ENCODE measurements at places on chromosomes 1 and 21. TPM values are rescaled to one million over a fixed set of nuclear protein-coding genes. Genes with fewer than 3 reads are reported as not detected.

- DNase-seq = no peak
These were observed 341.8 kb downstream of the RYR2 start for GRCh38 chr1:237383791-237384190.

GRCh38 chr1:11967028-11967547 is 13.2 kb upstream of the MFN2 start:
- DNase-seq = no peak

DNA sequence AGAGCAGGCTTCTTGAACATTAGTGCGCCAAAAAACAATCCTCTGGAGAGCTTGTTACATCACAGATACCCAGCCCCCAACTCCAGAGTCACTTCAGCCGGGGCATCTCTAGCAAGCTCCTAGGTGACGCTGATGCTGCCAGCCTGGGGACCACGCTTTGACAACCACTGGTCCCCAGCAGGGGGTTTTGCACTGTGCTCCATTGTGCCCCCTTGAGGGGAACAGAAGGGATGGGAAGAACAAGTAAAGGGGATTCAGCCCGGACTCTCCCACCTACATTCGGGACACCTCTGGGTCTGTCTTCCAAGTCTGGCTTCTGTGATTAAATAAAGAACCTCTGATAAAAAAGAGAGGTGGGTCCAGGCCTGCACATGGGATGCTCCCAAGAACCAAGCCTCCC is 60.4 kb downstream of the ATP5PO start:
- DNase-seq = no peak

BMP8A gene
- not detected for total RNA-seq

KIF21B gene
- 0.63 TPM for total RNA-seq

DNA sequence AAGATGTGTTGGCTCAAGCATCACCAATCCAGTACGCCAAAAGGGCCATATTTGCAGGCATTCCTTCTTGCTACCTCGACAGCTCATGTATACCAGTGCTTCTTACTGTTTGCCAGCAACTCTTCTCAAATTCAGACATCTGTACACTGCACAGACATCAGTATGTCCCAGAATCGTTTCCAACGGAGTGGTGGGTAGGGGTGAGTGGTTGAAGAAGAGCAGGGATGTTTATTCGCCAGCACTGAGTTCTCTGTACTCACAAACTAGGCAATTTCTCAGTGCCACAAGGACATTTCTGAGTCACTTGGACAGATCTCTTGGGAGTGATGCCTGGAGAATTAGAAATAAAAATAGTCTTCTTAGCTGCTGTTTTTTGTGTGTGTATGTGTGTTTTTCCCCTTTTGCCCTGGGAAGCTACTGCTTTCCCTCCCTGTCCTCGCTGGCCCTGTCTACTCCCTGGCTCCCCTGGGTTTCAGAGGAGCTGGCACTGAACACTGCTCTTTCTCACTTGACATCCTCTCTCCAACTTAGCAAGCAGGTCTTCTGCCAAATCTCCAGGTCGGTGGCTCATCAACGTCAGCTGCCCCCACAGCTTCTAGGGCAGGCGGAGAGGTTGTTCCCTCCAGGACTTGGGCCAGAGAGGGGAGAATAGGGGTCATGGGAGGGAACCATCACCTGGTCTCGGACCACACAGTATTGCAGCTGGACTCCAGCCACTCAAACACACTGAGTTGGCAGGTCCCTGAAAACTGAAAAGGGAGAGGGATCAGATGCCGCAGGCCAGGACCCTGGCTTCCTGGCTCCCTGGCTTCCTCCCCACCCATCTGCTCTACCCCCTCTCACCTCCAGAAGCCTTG is 90.5 kb downstream of the NMNAT2 start:
- DNase-seq = no peak

DNA sequence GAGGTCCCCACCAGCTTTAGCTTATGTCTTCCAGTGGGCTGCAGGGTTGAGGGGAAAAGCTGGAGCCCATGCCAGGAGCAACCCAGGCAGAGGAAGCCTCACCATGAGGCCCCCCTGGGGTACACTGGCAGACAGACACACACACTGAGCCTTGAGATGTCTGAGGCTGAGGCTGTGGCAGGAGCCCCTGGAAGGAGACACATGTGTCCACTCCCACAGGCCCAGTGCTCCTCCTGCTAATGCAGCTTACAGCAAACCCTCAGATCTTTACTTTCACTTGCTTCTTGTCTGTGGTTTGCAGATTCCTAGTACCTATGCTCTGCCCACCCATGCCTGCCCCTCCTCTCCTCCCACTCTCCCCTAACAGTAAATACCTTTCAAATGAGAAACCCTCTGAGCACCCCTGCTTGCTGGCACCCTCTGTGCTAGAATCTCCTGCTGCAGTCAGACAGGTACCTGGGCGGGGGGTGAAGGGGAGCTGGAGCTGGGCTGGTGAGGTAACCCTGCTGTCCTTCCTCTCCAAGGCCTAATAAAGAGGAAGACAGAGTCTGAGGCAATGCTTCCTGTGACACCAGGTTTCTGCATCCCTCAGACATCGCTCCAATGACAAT is 63.4 kb upstream of the NEK2 start:
- DNase-seq = no peak

DNA sequence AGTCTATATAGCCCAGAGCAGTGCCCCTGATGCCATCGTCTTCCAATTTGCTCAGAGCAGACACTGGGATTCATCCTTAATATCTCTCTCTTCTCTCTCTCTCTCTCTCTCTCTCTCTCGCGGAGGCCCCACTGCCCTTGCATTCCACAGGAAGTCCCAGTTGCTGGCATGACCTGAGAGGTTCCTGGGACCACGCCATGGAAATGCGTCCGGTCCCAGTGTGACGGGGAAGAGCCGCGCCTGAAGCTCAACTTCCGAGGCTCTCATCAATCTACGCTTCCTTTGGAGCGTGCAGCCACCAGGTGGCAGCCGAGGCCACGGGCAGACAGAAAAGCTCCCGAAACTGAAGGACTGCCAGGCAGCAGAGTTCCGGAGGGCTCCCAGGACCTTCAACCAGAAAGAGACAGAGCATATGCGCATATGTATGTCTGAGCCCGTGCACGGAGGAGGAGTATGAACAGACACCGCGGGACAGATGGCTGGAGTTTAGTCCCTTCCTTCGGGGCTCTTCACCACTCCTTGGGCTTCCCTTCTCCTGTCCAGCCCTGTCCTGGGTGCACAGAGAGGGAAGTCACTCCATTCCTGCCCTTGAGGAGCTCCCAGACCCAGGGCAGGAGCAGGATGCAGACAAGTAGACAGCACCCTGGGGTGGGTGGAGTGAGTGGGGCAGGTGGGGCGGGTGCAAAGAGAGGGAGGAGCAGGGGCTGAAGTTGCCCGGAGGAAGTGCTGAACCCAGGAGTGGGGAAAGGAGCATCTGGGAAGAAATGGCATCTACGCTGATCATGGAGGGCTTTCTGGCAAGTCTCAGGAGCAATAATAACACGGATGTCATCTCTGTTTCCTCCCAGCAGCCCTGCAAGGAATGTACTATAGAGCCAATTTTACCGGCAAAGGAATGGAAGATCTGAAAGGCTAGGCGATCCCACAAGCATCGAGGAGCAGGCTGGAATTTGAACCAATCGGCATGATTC is 10.5 kb downstream of the PDZK1IP1 start:
- peak; percentile 96 for DNase-seq

- DNase-seq = no peak
These were observed 13.8 kb downstream of the OLIG2 start for GRCh38 chr21:33039536-33039935.

DNA sequence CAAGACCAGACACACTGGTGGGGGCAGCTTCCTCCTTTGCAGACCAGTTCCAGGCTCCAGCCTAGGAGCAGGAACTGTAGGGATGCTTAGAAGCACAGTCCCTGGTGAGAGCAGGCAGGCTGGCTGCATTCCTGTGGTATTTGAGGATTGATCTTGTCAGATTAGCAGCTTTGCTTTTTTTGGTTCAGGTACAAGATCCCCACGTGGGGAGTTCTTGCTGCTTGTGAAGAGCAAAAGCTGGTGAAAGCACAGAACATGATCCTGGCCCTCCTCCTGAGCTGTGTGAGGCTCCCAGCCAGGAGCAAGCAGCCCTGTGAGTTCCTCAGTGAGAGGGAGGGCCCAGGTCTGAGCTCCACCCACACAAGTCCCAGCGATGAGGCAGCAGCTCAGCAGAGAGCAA is 75.3 kb upstream of the ARTN start:
- DNase-seq = peak; percentile 92

GRCh38 chr21:42592156-42592820 is 61.1 kb upstream of the PDE9A start:
- no peak for DNase-seq

GRCh38 chr1:39369565-39369964 is 121.9 kb upstream of the BMP8A start:
- DNase-seq = no peak

DNA sequence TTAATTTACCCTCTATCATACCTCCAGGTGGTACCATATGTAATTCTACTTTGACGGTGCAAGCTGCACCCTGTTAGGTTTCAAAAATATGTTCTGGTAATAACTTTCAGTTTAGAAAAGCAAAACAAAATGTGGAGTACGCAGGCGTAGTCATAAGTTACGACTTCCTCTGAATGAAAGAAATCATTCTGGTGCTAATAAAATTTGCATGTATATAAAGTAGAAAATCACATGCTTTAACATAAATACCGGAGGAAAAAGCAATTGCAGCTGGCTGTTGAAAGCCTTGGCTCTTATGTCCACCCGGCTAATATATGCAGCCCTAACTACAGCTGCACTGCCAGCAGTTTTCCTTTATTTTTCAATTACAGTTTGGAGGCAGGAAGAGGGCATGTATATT is 65.2 kb upstream of the TMPRSS15 start:
- DNase-seq = no peak

VSIG8 gene
- not detected for total RNA-seq

- no peak for DNase-seq
These were observed at the start of gene GPA33 for GRCh38 chr1:167090314-167090942. GPA33 (minus strand) TSS chr1:167090377; CDS start chr1:167090287, 90 bp downstream.

CD5L gene
- not detected for total RNA-seq

GRCh38 chr1:219342836-219343235 is 169.2 kb downstream of the LYPLAL1 start:
- no peak for DNase-seq

- DNase-seq = no peak
These were observed 661 bp downstream of the PLEKHO1 start for GRCh38 chr1:150150133-150151021.

- no peak for DNase-seq
These were observed 156.0 kb downstream of the PGBD5 start for GRCh38 chr1:230270185-230270558.

DAB1 gene
- total RNA-seq = 0.27 TPM

DNA sequence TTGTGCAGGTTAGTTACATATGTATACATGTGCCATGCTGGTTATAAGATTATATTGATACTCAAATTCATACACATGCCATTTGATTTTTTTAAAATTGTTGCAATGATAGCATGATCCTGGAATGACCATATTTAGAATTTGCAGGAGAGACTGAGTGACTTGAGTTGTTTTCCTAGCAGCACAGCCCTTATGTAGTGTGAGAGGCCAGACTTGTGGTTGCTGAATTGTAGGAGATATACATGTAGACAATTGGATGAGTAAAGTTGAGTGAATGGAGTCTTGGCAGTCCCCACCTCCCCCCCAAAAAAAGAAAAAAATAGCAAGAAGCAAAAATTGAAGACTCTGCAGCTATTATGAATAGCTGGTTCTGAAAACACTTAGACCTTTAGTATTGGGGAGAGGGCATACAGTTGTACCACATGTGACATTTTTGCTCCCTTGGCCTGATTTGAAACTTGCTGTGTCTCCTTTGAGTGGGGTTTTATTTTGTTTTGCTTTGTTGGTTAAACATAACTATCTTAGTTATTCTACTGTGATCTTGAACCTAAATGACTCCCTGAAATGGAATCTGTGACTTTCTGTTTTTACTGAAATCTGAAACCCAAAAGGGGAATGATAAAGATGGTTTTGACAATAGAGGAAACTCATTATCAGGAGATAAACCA is 280.3 kb downstream of the HMCN1 start:
- no peak for DNase-seq

DNA sequence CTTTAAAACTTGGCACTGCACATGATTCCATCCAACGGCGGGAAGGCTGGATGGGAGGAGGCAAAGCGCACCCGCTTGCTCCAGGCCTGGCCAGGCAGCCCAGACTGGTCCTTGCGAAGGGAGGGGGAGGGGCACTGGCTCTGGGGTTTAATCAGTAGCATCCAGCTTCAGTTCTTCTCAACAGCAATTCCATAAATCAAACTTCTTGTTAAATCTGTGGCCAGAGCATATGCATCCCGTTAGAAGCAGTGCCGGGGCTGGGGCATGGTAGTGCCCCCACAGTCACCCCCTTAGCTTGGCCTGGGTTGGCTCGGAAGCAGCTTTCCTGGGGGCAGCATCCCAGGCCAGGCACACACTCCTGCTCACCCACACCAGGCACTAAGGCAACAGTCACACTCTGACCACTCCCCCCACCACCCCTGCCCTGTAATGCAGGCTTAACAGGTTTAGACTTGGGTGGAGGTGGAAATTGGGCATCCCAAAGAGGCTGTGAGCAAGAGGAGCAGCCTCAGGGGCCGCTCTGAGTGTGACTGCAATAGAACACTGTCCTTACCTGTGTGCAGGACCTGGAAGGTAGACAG is 94.1 kb upstream of the CASZ1 start:
- DNase-seq = no peak

GRCh38 chr1:103208844-103209243 is 100.5 kb upstream of the COL11A1 start:
- no peak for DNase-seq

GRCh38 chr21:28431022-28431421 is 561.7 kb downstream of the LTN1 start:
- DNase-seq = no peak

BARHL2 gene
- not detected for total RNA-seq

MAN1C1 gene
- 73.3 TPM for total RNA-seq

- no peak for DNase-seq
These were observed 57.9 kb downstream of the ZP4 start for GRCh38 chr1:237832858-237833257.

KRTAP13-1 gene
- total RNA-seq = not detected

NUDC gene
- total RNA-seq = 54.3 TPM

ARHGEF19 gene
- total RNA-seq = 9.5 TPM

DENND2D gene
- total RNA-seq = not detected

- DNase-seq = peak; percentile 77
These were observed 301.1 kb downstream of the MATN1 start for GRCh38 chr1:30422251-30422650.

DNA sequence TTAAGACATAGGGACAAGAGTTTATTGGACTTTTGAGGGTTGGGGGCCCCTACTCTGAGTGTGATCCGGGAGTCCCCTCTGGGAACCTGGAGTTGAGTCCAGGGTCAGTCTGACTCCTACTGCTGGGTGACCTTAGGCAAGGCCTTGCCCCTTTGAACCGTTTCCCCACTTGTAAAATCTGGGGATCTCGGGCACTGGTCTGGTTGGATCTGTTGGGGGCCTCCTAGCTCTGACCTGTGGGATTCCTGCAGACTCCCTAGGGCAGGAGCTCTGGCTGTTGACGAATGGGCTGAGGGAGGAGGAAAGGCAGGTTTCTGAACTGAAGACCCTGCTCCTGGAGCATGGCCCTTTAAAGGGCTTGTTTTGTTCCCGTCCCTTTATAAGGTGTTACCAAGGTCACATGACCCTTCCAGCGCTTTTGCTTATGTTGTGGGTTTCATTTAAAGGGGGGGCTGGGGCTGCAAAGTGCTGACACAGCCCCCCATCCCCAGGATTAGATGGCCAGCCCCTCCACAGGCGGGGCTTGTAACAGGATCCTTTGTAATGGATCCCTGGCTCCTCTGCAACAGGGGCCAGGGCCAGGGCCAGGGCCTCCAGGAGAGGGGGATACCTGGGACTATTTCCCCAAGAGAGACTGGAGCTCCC is 50.7 kb downstream of the YARS1 start:
- DNase-seq = no peak
